Stimulated activated CD8-positive, alpha-beta memory T cell treated with anti-CD3 and anti-CD28 coated beads, Interleukin-15, amount 100 ng/mL, for 24 hours (primary cell): ENCODE measurements at places on chromosomes 2 and 18.

- no peak for DNase-seq
These were observed 25.0 kb downstream of the SPEG start for GRCh38 chr2:219459460-219460311.

DNA sequence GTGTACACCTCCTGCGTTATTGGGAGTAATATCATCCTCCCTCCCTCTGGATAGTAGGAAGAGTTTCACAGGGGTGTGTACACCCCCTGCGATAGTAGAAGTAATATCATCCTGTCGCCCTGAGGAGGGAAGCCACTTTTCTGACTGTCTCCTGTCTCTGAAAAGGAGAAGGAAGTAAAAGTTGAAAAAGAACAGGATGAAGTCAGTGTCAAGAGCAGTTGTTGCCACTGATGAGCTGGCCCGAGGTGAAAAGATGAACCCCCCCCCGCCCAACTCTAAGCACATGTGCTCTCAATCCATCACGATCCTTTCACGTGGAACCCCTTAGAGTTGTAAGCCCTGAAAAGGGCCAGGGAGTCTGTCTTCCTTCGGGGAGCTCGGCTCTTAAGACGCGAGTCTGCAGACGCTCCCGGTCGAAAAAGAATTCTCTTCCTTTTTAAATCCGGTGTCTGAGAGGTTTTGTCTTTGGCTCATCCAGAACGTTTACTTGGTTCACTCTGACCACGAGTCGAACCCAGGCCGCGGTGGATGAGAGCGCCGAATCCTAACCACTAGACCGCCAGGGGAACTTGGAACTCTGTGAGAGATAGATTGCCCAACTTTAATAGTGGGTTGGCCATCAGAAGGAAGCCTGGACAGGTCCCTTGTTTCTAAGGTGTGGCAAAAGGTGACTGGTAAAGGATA lies 22.4 kb upstream of the NAGK start:
- no peak for DNase-seq

DNA sequence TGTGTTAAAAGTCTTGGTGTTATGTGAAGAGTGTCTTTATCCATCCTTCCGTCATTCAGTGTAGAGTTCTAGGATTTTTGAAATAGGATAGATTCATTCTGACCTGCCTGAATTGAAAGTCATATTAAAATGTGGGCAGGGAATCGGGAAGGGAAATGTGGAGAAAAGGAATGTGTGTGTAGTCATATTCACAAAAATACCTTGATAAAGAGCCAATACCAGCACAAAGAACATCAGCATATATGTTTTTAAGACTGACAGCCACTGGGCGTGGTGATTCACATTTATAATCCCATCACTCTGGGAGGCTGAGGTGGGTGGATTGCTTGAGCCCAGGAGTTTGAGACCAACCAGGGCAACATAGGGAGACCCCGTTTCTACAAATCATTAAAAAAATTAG lies 188.1 kb downstream of the CAMKMT start:
- DNase-seq = no peak

DNA sequence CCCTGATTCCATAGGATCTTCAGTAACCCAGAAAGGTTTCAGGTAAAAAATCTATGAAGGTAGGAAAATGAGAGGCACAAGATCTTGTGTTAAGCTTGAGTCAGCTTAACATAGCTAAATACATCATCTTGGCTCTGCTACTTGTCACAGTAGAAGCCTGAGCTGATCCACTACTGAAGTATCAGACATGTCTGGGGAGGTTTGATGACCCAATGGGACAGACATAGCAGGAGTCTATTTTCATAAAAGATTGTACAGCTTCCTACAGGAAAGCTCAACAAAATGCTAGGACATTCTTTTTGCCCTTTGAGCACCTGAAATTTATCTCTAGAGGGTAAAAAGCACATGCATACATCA lies 84.3 kb upstream of the FSHR start:
- no peak for DNase-seq

DNA sequence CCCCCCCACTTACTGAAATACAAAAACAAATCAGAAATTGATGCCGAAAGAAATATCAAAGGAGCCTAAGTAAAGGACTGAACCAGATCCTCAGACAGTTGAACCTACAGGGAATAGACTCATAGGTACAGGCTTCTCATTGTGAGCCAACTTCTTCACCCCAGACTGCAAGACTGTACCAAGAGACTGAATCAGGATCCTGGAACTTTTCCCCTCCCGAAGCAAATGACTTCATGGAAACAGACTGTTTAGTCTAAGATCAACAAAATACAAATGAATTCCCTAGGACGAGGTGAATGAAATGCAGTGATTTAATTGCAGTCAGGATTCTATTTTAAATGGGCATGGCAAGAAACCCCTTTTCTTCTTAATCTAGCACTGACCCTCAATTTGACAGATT lies 53.6 kb upstream of the RNF152 start:
- no peak for DNase-seq

DNA sequence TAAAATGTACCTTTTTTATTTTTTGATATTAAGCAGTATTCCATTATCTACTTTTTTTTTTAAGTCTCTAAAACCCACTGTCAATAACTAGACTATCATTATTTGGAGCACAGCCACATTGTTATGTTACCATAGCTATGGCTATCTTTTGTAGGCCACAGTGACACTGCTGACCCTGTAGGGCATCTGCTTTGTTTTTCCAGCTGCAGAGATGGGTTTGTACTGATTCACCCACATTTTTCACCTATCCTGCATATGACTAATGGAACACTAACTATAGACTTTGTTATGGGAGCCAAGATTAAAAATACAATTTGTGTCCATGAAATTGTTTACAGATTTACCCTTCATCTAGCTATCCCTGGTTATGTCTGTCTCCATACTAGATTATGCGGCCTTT lies 21.6 kb upstream of the OTX1 start:
- no peak for DNase-seq

DNA sequence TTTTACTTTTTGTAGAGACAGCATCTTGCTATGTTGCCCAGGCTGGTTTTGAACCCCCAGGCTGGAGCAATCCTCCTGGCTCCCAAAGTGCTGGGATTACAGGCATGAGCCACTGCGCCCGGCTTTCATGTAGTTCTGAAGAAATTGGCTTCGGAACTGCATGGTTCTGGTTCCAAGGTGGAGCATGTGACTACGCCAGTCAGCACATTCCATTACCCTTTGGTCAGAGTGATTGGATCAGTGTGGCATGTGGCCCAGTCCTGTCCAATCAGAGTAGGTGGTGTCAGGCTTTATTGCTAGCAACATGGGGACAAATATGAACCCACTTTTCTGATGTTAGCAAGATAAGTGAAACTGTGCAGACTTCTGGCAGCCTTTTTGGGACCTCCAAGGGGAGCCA lies 16.3 kb upstream of the ATOH8 start:
- DNase-seq = no peak

GRCh38 chr18:13324880-13325279 lies 106.3 kb downstream of the LDLRAD4 start:
- no peak for DNase-seq

DNA sequence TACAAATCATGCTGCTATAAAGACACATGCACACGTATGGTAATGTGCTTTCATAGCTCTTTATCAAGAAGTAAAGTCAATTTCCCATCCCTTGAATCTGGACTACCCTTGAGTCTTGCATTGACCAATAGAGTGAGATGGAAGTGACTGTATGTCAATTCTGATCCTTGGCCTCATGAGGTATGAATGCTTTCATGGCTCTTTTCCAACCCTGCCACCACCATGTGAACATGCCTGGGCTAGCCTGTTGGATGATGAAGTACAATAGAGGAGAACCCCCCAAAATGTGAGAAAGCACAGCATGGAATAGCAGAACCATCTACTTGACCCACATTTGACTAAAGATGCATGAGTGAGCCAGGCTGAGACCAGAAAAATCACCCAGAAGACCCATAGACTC lies 237.0 kb downstream of the NYAP2 start:
- no peak for DNase-seq

DNA sequence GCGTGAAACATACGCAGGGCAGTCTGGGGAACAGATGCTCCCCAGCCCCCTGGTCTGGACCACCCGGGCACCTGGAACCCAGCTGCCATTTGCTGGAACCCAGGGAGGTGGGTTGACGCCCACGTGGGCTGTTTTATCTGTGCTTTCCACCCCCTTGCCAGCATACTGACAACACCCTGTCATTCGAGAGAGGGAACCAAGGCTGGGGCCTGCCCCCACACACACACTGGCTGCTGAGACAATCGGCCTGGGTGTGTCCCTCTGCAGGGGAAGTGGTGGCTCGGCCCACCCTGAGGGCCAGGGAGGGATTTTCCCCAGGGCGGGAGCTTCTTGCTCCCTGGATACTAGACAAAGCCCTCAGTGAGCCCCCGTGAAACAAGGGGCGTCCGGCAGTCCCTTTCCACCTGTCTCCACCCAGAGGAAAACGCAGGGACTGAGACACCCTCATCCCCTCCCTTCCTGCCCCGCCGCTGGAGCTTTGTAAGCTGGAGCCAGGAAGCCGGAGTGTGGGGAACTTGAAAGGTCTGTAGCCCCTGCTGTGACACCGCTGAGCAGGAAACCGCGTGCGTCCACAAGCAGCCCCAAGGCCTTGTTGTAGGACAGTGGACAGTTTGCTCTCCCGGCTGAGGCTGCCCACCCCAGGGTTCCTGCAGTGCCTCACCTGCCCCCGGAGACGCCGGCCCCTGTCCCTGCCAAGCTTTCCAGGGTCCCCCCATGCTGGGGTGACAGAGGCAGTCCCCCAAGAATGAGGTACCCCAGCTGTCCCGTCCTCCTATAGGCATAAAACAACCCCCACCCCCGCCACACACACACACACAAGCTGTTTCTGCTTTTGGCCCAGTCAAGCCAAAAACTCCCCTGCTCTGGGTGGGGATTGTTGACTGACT lies 14.1 kb upstream of the KLF11 start:
- DNase-seq = peak; percentile 28

- DNase-seq = no peak
These were observed 56.6 kb downstream of the TRPM8 start for GRCh38 chr2:233973786-233974185.

DNA sequence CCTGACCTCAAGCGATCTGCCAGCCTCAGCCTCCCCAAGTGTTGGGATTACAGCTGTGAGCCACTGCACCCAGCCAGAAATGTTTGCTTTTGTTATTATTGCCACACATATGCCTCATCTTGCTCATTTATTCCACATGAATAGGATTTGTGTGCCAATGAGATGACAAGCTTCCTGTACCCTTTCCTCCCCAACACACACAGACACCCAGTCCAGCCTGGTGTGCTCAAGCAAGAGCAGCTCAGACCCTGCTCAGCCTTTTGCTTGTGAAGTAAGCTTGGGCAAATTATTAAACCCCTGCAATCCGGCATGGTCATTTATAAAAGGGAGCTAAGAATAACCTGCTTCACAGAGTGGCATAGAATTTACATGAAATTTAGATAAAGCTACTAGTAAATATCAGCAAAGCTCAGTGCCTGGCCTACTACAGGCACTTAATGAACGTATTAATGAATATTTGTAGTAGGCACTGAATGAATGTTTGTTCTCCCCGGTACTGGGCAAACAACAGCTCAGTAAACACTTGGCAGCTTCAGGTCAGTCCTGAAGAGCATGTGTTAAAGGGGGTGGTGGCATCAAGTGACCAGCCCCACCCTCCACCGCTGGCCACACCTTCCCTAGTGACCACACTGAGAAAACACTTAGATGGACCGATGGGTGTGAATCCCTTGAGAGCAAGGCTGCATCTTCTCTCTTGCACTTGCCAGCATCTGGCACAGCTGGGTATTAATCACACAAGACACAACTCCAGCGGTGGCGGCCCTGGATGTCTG lies 280.2 kb downstream of the SRBD1 start:
- DNase-seq = no peak
